ENCODE measurements at places on chromosomes 2 and 18. TPM values are rescaled to one million over a fixed set of nuclear protein-coding genes. Genes with fewer than 3 reads are reported as not detected.
A peak's percentile ranks its signal among the peaks of the same experiment; 100 is the strongest.

DNA sequence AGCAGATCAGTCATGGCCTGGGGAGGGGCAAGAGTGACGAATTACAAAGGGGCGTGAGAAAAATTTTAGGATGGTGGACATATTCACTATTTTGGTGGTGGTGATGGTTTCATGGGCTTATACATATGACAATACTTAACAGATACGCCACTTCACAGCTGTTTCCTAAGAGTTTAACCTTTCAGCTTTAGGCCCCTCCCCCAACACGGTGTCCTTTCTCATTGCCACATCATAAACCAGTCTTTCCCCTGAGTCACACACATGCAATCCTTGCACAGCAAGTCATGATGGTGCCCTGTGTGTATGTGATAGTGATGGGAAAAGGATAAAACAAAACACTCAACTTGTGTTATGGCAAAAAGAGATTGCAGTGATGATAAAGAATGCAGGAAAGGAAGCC is 47.6 kb upstream of the IL1R1 start:
- peaks cover 5% of the 10 kb centered on the region for H3K4me1 ChIP-seq
- DNase-seq, result no peak
- H3K27ac ChIP-seq, result peak overlapping the region; percentile 47
- no peak overlapping the region for H3K4me3 ChIP-seq

DNA sequence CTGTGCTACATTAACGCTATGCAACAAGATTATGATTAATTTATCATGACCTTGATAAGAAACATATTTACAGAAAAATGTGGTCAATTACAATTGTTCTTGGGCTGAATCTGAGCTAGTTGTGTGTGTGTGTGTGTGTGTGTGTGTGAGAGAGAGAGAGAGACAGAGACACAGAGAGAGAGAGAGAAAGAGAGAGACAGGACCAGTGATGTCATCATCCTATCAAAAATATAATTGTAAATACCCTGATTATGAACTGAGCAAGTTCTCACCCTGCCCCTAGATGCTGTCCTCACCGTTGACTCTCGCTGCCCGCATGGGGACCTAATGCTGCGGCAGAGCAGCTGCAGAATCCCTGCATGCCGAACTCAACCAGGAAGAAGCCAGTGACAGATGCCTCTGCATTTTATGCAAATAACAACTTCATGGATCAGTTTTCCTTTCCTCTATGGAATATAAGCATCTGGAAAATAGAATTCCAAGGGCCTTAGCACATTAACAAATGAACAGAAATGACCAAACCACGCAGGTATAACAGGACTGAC is 512.5 kb downstream of the PLCL1 start:
- no peaks in the 10 kb centered on the region for H3K4me1 ChIP-seq
- no peaks in the 10 kb centered on the region for H3K36me3 ChIP-seq
- H3K4me3 ChIP-seq, result no peak overlapping the region
- DNase-seq, result no peak
- H3K27me3 ChIP-seq, result peaks cover 70% of the 10 kb centered on the region

DNA sequence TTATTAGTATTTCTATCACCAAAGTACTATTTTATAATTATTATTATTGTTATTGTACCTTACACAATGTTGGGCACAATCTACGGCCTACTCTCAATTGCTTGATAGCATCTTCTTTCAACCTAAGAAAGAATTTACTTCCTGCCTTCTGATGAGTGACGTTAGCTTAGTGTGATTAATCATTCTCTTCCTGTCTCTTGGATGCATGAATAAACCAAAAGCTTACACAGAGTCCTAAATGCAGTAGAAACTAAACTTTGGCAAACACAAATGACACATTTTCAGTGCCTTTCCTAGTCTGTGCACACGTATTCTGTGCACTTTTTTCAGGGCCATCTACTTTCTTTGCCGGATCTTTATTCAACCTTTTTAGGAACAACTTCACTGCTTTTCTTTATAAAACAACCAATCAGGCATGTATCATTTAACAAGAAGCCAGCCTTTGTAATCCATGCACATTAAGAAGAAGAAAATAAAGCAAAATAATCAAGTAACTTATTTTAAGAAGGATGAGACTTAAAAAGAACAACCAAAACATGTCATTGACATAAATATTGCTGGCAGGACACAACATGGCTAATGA is 19.1 kb downstream of the TRAK2 start:
- no peaks in the 10 kb centered on the region for H3K27me3 ChIP-seq
- H3K4me1 ChIP-seq, result peaks cover 34% of the 10 kb centered on the region
- DNase-seq, result no peak
- no peak overlapping the region for H3K4me3 ChIP-seq

DNA sequence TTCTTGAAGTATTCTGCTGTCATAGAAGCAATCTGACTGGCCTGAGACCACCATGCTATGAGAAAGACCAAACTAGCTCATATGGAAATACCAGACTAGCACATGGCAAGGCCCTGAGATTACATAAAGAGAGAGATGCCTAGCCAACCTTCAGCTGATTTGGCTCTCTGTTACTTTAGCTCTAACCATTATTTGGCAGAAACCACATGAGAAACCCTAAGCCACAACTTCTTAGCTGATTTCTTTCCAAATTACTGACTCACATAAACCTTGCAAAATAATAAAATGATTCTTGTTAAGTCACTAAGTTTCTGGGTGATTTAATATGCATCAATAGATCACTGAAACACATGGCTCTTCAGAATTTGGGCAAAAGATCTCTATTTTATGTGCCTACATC is 295.0 kb upstream of the ZNF521 start:
- H3K36me3 ChIP-seq, result no peaks in the 10 kb centered on the region
- H3K27me3 ChIP-seq, result no peaks in the 10 kb centered on the region
- H3K27ac ChIP-seq, result no peak overlapping the region
- no peak overlapping the region for H3K4me3 ChIP-seq
- peaks cover 32% of the 10 kb centered on the region for H3K4me1 ChIP-seq

DNA sequence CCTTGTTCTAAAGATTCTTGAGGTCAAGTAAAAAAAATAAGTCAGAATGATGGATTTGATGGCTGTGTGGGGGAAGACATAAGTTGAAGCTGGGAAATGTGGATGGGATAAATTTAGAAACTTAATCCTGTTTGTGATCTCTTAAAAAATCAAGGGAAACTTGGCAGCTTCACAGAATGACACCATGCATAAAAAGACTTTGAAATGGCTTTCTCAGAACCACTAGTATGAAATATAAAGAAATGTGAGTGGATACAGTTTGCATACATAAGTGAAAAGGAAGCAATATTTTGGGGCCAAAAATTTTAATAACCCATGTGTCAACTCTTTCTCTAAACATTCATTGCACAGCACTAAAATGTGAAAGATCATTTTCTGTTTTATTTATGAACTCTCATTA is 21.7 kb downstream of the CDH19 start:
- no peak for DNase-seq
- no peak overlapping the region for H3K4me3 ChIP-seq
- H3K4me1 ChIP-seq, result peaks cover 11% of the 10 kb centered on the region
- no peak overlapping the region for H3K27ac ChIP-seq
- no peaks in the 10 kb centered on the region for H3K36me3 ChIP-seq

- H3K36me3 ChIP-seq, result no peaks in the 10 kb centered on the region
- H3K4me1 ChIP-seq, result no peaks in the 10 kb centered on the region
- no peaks in the 10 kb centered on the region for H3K27me3 ChIP-seq
- H3K4me3 ChIP-seq, result no peak overlapping the region
- no peak overlapping the region for H3K27ac ChIP-seq
Measured at GRCh38 chr2:25222477-25223121, 54.2 kb upstream of the POMC start.

DNA sequence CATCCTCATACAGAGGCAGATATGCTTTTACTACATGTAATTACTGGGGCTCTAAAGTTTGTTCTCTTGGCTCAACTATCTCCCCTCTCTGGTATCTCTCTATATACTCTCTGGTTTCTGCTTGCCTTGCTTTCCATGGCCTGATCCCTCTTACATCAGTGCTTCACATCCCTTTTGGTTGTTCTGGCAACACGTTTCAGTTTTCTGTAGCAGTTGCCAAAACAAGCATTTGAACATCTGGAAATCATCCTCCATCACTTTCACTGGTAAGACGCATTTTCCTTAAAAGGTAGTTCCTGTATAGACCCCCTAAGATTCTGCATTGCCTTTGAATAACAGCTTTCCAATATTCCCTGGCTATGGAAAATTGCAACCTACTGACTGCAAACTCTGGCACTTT is 25.9 kb downstream of the COL5A2 start:
- peak overlapping the region; percentile 85 for H3K27ac ChIP-seq
- no peaks in the 10 kb centered on the region for H3K27me3 ChIP-seq
- no peak for DNase-seq
- H3K4me1 ChIP-seq, result peaks cover 91% of the 10 kb centered on the region

- DNase-seq, result no peak
- H3K27ac ChIP-seq, result no peak overlapping the region
- H3K36me3 ChIP-seq, result no peaks in the 10 kb centered on the region
- no peak overlapping the region for H3K4me3 ChIP-seq
- peaks cover 10% of the 10 kb centered on the region for H3K4me1 ChIP-seq
Measured at GRCh38 chr2:58030771-58031170, 15.8 kb upstream of the VRK2 start.

- H3K36me3 ChIP-seq, result peaks cover 11% of the 10 kb centered on the region
- H3K27me3 ChIP-seq, result no peaks in the 10 kb centered on the region
- peak within 1 kb of the TSS; percentile 93 for H3K4me3 ChIP-seq
- peaks cover 34% of the 10 kb centered on the region for H3K4me1 ChIP-seq
- peak within 1 kb of the TSS; percentile 98 for H3K27ac ChIP-seq
Measured at GRCh38 chr2:190880378-190881083, at the start of gene GLS. TSS of gene GLS (plus strand) at chr2:190880821. CDS start at chr2:190881085, 264 bp downstream.

DNA sequence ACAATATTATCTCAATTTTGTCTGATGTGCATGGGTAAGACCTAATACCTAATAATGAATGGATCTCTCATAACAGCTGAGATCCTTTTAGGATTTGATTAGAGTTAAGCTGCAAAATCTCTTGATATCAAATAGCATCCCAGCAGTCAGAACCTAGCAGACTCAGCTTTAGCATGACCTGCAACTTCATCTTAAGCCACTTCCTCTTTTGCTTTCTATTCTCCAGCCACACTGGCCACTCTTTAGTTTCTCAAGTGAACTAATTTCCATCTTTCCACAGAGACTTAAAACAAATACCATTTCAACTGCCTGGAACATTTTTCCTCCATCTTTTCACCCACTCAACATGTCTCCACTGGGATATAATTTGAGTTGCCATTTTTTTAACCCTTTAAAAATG is 1251.6 kb upstream of the ZEB2 start:
- H3K4me3 ChIP-seq, result no peak overlapping the region
- no peaks in the 10 kb centered on the region for H3K27me3 ChIP-seq
- peaks cover 14% of the 10 kb centered on the region for H3K4me1 ChIP-seq
- no peaks in the 10 kb centered on the region for H3K36me3 ChIP-seq
- H3K27ac ChIP-seq, result no peak overlapping the region
- no peak for DNase-seq

DNA sequence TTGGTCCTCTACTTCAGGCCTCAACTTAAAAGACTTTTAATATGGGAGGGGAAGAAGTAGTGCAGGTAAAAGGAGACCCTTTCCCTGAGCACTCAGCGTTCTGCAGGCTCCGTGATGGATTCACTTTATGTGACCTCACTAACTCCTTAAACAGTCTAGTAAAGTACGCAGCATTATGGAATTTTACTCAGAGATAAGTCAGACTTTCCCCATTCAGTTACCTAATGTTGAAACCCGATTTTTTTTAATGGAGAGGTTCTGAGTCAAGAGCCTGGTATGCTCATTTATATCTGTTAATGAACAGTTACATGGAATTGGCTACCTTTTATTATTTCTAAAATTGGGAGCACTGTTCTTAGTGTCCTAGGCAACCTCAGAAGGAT is 34.1 kb downstream of the RASGRP3 start:
- no peak for DNase-seq
- no peak overlapping the region for H3K27ac ChIP-seq
- H3K4me3 ChIP-seq, result no peak overlapping the region
- H3K36me3 ChIP-seq, result peaks cover 2% of the 10 kb centered on the region

DNA sequence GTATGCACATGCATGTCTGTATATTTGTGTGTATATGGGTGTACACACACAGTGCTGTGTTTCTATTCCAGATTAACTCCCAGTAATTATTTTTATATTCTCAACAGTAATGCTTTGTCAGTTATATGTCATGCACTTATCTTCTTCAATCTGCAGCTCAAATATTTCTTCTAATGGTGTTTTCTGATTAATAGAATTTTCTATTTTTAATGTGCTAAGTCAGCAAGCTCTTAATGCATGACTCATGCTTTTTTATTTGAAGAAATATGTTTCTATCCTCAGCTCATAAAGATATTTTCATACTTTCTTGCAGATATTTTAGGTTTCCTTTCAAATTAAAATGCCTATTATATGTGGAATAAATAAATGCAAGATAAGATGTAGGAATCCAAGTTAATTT is 59.7 kb upstream of the TMEM18 start:
- no peak overlapping the region for H3K4me3 ChIP-seq
- no peak overlapping the region for H3K27ac ChIP-seq
- no peak for DNase-seq
- H3K27me3 ChIP-seq, result peaks cover 2% of the 10 kb centered on the region
- peaks cover 15% of the 10 kb centered on the region for H3K4me1 ChIP-seq

DNA sequence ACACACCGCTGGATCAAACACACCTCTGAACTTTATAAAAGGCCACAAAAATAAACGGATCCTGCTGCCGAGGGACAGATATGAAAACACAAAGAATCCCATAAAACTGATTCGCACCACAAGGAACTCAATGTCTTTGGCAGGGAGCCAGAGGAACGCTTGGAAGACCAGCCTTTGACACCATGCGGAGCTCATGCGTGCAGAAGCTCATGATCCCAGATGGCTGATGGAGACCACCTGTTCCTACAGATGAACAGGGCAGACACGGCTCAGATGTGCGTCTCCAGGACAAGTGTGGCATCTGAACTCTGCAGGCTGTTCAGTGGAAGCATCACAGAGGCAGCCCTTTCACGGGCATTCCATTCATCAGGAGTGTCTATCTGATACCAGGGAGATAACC is 24.9 kb downstream of the COPS9 start:
- H3K4me1 ChIP-seq, result no peaks in the 10 kb centered on the region
- no peak overlapping the region for H3K27ac ChIP-seq
- no peak for DNase-seq
- H3K36me3 ChIP-seq, result peaks cover 3% of the 10 kb centered on the region
- no peak overlapping the region for H3K4me3 ChIP-seq
- H3K27me3 ChIP-seq, result peaks cover 28% of the 10 kb centered on the region

GRCh38 chr2:111667542-111668273 is 216.3 kb downstream of the ANAPC1 start:
- H3K27me3 ChIP-seq, result no peaks in the 10 kb centered on the region
- H3K4me3 ChIP-seq, result no peak overlapping the region
- peaks cover 15% of the 10 kb centered on the region for H3K4me1 ChIP-seq
- H3K36me3 ChIP-seq, result no peaks in the 10 kb centered on the region

GRCh38 chr2:228048838-228049490 is 132.5 kb downstream of the SPHKAP start:
- H3K4me1 ChIP-seq, result no peaks in the 10 kb centered on the region
- peaks cover 11% of the 10 kb centered on the region for H3K27me3 ChIP-seq
- DNase-seq, result no peak
- no peak overlapping the region for H3K4me3 ChIP-seq
- H3K36me3 ChIP-seq, result no peaks in the 10 kb centered on the region

Gene CHN1
- 18.4 TPM for total RNA-seq

Gene FSIP2
- 1.7 TPM for total RNA-seq

Gene INHBB
- 0.90 TPM for total RNA-seq

Measured in chondrocyte (in vitro differentiated cells).